ENCODE measurements at places on chromosomes 6 and 20. TPM values are rescaled to one million over a fixed set of nuclear protein-coding genes. Genes with fewer than 3 reads are reported as not detected.

Gene SLC22A3
- total RNA-seq, result 3.0 TPM

Gene CD83
- 0.92 TPM for total RNA-seq

Gene HLA-DQB1
- total RNA-seq, result not detected

Gene FAM209B
- not detected for total RNA-seq

Gene BMP5
- under 0.01 TPM for total RNA-seq

Gene SMOC2
- under 0.01 TPM for total RNA-seq

Gene PNPLA1
- total RNA-seq, result under 0.01 TPM

Gene ALDH8A1
- 0.46 TPM for total RNA-seq

Gene SIRPD
- total RNA-seq, result not detected

Gene RIPPLY2
- total RNA-seq, result 0.28 TPM

Gene APCDD1L
- total RNA-seq, result 7.0 TPM

Gene ZNF334
- 2.0 TPM for total RNA-seq

Gene FOXC1
- 0.28 TPM for total RNA-seq

Gene HMGCLL1
- 0.18 TPM for total RNA-seq
